OCI-LY7 (cell line): ENCODE measurements at places on chromosomes 7 and 10. TPM values are rescaled to one million over a fixed set of nuclear protein-coding genes. Genes with fewer than 3 reads are reported as not detected.

PON1 gene
- total RNA-seq = not detected in 2 replicates

OR13A1 gene
- 14.5 and 17.4 TPM in 2 replicates for total RNA-seq

RBP4 gene
- not detected in 2 replicates for total RNA-seq

C10orf95 gene
- total RNA-seq = 0.50 and 0.67 TPM in 2 replicates

CTTNBP2 gene
- total RNA-seq = not detected in 2 replicates

ZNF503 gene
- total RNA-seq = not detected in 2 replicates

RARRES2 gene
- total RNA-seq = not detected in 2 replicates

ADAMTS14 gene
- total RNA-seq = 0.11 TPM in 1 of 2 replicates, not detected in the other

RSPH10B2 gene
- total RNA-seq = 1.3 TPM in 1 of 2 replicates, not detected in the other

PIP gene
- total RNA-seq = not detected in 2 replicates

DRGX gene
- total RNA-seq = not detected in 2 replicates

ADO gene
- total RNA-seq = 30.3 and 33.9 TPM in 2 replicates

DNA sequence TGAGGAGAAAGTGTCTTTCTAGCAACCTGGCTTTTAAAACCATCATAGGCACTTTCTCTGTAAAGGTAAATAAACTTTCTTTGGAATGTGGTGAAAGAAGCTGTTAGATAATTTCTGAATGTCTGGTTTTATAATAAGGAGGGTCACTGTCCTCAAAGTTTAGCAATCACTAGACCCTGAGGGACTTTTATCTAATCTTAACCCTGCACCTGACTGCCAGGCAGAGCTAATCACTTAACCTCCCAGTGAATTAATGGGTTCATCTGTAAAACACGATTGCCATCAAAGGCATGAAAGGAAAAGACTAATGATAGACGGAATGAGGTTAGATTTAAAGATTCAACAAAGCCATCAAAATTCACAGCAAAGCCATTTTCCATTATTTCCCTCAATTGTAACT lies 553.8 kb downstream of the GRM8 start:
- DNase-seq = no peak

DNA sequence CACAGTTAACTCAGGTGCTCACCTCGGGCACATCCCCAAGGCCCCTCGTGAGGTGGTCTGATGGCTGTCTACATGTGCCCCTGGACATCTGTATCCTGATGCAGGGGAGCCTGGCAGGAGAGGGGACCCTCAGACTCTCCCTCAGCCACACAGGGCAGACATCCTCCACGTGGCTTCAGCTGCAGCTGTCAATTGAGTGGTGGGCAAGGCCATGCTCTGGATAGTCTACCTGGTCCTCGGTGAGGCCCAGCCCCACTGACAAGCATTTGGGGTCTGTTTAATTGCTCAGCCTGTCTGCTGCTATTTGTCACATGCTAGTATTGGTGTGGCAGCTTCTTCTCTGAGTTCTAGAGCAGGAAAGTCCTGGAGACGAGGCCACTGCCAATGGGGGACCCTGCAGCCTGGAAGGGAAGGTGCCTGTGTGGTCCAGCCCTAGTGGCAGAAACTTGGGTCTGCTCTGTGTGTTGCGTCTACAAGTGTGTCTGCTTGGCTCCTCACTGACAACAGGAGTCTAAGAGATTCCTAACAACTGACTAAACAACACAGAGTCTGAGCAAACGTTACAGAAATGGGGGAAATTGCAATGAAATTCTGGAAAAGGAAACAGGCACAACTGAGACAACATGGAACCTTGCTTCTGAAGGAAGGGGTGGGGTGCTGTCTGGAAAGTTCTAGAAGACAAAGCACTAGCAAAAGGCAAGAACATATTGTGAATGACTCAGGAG lies 59.3 kb upstream of the IGFBP3 start:
- no peak for DNase-seq

GRCh38 chr7:99194301-99194700 lies 13.6 kb downstream of the KPNA7 start:
- DNase-seq = no peak

- no peak for DNase-seq
Measured at GRCh38 chr10:102286216-102286615, 40.9 kb downstream of the GBF1 start.

DNA sequence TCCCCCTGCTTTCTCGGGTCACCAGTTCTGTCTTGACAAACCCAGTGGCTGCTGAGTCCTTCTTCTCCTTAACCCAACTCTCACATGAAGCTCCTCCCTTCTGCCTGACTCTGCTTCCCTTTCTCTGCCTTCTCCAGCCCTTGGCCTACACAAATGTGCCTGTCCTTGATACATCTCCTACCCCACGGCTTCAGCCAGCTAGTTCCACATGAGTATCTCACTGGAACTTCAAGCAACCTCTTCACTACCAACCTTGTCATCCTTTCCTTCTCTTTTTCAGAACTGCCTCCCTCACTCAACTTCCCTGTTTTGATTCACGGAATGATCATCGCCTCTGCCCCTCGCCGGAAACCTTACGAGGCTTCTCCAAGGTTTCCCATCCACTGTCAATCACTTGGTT lies 55.9 kb downstream of the PDIA4 start:
- no peak for DNase-seq

DNA sequence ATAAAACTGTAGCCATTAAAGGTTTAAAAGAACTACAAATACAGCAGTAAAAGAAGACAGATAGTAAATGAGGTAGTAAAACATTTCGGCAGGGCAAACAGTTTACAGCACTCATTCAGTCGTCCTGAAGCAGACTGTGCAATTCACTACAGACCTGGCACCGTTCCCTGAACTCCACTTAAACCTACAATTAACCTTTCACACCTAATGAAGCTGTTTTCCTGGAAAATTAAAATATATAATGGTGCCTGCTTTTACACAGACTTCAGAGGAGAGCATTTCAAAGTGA lies 335.3 kb downstream of the GFRA1 start:
- no peak for DNase-seq

GRCh38 chr10:122019414-122019975 lies 30.5 kb downstream of the TACC2 start:
- DNase-seq = no peak

GRCh38 chr7:30147223-30147622 lies 12.4 kb downstream of the MTURN start:
- no peak for DNase-seq

DNA sequence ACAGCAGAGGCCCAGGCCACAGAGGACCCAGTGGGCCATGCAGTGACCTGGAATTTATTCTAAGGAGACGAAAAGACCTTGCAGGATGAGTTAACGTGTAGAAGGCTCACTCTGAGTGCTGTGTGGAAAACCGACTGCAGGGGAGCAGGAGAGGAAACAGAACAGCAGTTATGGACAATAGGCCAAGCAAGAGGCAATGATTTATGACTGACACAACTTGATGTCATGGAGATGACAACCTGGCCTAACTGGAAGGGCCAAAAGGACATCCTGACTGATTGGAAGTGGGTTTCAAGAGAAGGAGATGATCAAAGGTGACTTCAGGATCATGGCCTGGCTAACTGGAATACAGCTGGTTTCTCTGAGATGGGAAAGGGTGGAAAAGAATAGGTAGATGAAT lies 70.2 kb upstream of the RAPGEF5 start:
- no peak for DNase-seq

DNA sequence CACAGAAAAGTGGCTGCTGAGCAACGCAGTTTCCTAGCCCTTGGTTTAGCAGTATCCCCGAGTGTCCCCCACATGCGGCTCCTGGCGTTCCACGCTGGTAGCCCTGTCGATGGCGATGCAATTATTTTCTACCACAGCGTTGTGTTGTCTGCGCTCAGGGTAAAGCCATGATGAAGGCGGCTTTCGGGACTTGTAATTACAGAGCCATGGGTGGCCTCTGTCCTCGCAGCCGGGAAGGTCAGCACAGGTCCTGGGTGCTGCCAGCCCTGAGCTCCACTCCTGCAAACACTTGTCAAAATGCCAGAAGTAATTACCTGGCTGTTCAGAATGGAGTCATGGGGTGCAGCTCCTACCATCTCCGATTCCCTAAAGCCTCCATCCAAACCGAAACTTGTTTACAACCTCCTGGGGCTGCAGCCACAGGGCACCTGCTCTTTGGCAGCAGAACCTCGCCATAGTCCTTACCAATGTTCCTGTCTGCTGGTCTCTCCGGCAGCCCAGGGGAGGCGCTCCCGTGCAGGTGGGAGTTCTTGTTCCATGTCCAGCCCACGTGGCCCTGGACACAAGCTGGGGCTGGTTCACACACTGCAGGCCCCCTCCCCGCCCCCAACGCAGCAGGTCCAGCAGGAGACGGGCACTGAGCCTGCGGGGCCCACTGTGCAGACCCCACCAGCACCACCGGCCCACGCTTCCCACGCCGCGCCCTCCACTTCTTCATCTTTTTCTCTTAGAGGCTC lies 512.6 kb downstream of the PTPRN2 start:
- no peak for DNase-seq

DNA sequence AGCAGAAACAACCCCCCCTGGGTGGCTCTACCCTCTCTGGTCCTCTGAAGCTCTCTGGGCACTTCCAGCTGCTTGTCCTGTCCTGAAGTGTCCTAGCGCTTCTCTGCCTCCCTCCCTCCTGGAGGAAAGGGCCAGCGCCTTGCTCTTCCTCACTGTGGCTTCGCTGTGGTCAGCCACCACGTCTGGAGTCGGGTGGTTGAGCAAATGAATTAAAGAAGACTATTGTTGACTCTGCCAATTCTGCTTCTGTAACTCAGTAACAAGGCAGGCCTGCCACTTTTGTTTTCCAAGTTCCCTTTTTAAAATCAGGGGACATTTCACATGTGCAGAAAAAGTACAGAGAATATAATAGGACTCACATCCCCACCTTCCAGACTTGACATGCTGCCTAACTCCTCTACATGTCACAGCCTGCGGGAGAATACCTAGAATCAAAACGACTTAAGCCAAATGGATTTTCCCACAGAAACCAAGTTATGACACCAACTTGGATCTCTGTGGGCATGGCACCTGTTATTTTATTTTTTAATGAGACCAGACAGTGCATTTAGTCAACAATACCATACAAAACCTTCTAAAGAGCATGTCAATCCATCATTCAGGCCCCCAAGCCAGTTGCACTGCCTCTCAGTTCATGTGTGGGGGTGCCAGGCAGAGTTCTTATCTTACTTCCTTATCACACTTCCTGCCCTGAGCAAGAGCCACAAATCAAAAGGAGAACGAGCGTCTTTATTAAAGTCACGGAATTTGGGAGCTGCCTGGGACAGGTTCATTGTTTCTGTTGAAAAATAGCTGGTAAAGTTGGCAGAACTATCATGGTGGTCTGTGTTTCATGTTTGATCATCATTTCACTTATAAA lies 6.8 kb downstream of the FFAR4 start:
- no peak for DNase-seq

GRCh38 chr7:123719197-123719721 lies 29.5 kb downstream of the WASL start:
- DNase-seq = no peak

DNA sequence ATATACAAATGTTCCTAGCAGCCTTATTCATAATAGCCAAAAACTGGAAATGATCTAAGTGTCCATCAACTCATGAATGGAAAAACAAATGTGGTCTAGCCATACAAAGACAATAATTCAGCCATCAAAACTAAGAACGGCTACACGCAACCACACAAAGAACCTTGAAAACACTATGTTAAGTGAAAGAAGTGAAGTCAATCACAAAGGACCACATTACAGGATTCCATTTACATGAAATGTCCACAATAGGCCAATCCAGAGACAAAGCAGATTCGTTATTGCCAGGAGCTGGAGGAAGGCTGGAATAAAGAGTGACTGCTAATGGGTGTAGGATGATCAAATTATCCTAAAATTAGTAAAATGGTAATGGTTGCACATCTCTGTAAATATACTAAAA lies 21.1 kb downstream of the MKRN1 start:
- no peak for DNase-seq

DNA sequence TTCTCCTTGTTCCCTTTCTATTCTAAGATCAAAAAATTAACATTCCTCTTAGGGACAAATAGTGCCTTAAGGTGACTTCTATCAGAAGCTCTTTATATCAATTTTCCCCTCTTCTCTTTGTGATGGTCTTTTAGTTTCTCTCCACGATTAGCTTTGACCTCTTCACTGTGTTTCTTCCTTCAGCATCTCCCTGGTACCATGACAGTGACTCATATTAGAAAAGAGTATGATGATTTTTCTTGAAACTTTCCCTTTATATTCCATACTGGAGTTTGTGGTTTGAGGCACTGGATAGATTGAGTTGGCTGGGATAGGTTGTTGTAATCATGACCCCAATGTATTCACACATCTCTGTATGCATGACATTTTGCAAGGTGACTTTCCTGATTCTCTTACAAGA lies 335.6 kb upstream of the GLI3 start:
- DNase-seq = no peak

- peak; percentile 45 for DNase-seq
Measured at GRCh38 chr10:3482200-3482993, 302.6 kb downstream of the KLF6 start.

- no peak for DNase-seq
Measured at GRCh38 chr10:66788178-66788987, 137.5 kb upstream of the LRRTM3 start.

DNA sequence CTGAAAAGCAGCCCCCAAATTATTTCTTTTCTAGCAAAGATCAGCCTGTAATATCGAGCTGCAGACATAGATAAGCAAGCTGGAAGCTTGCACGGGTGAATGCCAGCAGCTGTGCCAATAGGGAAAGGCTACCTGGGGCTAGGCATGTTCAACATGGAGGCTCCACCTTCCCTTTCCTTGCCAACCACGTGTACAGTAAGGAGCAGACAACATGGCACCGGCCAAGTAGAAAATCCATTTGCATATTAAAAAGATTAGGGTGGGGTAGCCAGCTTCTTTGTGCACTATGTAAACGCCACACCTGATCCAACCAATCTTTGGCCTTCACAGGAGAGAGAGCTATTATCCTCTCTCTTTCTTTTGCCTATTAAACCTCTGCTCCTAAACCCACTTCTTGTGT lies 56.7 kb upstream of the SEPHS1 start:
- no peak for DNase-seq

GRCh38 chr7:72538147-72538546 lies 126.0 kb upstream of the CALN1 start:
- no peak for DNase-seq

DNA sequence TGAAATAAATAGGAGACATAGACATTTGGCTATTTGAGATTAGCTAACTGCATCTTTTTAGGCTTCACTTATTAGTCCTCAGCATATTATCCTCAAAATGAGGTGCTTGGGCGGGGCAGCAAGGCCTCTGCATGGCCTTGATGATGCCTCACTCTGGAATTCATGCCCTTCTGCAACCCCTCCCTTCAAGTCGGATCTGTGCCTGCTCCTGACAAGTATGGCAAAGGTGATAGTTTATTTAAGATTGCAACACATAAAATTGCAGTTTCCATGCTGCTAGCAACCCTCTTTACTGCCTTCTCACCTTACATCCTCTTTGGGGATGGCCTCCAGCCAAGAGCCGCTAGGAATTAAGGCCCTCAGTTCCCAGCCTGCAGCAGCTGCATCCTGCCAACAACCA lies 241.3 kb upstream of the ADARB2 start:
- no peak for DNase-seq
